ENCODE measurements at places on chromosomes 16 and 17.

DNA sequence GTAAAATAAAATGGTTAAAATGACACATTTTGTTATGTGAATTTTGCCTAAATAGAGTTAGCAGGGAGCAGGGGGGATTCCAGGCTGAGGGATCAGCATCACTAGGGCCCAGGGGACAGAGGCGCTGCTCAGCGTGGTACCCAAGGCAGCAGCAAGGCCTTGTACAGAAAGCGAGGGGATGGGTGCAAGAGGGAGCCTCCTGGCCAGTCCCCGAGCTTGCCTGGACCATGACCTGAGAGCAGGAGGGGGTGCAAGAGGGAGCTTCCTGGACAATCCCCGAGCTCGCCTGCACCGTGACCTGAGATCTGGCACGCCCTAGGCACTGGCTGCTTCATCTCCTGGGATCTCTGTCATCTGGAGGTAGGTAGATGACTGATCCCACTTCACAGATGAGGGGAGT, 17.3 kb upstream of the JPH3 start:
- no peak for DNase-seq

DNA sequence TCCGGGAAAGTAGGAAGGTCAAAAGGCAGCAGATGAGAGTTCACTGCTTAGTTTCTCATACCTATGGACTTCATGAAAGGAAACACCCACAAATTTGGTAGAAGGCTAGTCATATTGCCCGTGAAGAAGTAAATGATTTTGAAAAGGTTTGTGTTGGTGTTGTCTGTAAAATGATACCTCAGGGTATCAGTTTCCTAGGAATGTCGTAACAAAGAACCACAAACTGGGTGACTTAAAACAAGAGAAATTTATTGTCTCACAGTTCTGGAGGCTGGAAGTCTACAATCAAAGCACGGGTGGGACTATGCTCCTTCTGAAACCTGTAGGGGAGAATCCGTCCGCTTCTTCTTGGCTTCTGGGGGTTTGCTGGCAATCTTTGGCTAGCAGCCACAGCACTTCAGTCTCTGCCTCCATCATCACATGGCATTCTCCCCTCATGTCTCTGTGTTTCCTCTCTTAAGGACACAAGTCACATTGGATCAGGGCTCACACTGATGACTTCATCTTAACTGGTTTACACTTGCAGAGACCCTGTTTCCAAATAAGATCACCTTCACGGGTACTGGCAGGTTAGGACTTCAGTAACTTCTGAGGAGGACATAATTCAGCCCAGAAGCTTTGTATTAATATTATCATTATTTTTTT, 2.0 kb upstream of the NAE1 start:
- DNase-seq, result no peak

DNA sequence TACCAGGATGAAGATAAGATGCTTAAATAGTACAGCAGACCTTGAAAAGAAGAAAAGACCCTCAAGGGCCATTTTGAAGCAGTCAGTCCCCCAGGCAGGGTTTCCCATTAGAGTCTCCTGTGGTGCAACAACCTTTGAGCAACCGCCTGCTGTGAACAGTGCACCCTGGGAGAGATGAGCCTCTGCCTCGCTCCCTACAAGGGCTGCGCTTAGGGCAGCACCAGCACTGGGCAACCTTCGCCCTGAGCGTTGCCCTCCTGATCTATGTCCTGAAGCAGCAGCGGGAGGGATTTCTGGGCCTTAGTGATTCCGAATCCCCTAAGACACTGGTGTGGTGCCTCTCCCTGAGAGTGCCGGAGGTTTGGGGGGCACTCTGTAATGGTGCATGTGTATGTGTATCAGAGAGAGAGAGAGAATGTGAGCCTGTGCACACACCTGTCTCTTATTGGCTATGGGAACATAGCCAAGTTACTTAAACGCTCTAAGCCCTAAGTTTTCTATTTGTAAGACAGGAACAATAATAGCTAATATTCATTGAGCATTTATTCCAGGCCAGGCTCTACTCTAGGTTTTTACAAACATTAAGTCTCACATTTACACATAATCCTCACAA, 25.2 kb upstream of the ABCC12 start:
- DNase-seq, result no peak

DNA sequence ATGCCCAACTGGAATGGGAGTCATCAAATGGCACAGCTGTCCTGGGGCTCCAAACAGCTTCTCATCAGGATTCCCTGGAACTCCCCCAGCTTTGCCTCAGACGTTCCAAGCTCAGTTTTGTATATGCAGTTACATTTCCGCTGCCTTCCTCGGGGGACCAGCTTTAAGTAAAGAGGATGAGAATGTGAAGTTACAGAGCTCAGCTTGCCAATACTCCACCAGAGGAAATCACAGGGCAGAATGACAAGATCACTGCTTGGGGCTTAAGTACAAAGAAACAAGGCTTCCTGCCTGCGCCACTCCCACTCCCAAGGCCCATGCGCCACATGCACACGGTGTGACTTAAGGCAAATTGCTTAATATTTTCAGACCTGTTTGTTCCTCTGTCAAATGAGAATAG, 272.4 kb upstream of the CDH11 start:
- DNase-seq, result no peak
